ENCODE measurements at places on chromosomes 16 and 17.

DNA sequence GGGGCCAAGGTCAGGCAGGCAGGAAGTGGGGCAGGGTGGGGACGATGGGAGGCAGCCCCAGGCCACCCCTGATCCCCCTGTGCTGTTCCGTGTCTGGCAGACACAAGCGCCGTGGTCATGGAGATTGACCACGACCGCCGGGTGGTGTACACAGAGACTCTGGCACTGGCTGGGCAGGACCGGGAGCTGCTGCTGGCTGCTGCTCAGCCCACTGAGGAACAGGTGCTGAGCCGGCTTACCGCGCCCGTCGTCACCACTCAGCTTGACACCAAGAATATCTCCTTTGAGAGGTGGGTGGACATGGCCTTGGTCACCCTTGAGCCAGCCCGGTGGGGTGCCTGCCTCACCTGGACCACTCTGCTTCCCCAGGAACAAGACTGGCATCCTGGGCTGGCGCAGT is 13.7 kb downstream of the CORO6 start:
- no peak for DNase-seq

- no peak for DNase-seq
Measured at GRCh38 chr16:17295948-17296347, 174.8 kb downstream of the XYLT1 start.

GRCh38 chr17:40433551-40434415 is 9.5 kb upstream of the IGFBP4 start:
- DNase-seq: no peak

GRCh38 chr16:8548166-8548565 is 42.1 kb downstream of the TMEM114 start:
- DNase-seq: no peak

DNA sequence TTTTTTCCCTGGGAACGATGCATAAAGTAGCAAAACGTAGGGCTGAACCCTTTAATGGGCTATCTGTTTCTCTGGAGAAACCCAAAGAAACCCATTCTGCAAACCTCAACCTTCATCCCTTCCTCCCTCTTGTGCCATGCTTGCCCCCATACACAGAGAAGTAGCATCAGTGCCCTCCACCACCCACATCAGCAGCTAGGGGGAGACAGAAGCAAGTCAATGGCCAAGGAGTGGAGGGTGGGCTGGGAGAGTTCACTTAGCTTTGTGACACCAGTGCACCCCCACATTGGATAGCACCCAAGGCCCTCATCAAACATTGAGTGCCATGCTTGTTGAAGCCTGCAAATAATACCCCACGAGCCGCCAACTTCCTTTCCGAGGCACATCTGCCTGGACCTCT is 282.4 kb downstream of the ABCC12 start:
- no peak for DNase-seq

- DNase-seq: no peak
Measured at GRCh38 chr17:61131585-61131984, 268.1 kb upstream of the TBX2 start.

- DNase-seq: no peak
Measured at GRCh38 chr17:59400858-59401257, 69.4 kb downstream of the YPEL2 start.

DNA sequence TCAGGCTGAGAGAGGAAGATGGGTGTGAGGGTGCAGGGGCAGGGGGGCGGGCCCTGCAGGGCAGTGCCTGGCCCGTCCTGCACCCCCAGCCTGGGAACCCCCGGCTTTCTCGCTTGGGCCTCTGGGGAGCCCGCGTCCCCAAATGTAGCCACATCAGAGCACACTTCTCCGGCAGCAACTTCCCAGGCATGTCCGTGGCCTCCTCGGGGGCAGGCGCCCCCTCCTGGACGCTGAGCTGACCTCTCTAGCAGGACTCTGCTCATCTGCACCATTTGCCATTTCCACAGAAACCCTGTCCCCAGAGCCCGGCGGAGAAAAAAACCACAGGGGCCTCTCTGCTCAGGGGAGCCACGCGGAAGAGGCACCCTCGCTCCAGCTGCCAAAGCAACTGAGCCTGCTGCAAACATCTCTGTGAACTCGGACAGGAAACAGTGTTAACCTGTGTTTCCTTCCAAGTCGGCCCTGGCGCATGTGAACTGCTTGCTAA is 63.4 kb downstream of the KLHDC4 start:
- DNase-seq: no peak

DNA sequence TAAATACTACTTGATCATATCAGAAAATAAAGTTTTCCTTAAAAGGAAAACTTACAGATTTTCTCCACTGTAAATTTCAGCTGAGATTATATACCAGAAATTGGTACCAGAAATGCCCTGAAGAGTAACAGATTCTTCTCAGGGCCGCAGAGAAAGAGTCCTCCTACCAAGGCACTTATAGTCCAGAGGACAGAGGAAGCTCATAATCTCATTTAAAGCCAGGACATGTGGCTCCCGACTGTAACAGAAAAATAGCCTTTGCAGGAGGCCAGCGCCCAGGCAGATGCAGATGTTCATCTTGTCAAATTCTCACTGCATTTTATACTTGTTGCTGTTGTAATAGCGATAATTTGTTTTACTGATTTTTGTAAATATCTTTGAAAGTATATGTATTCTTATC is 43.7 kb downstream of the TNRC6C start:
- no peak for DNase-seq

- DNase-seq: no peak
Measured at GRCh38 chr17:68197091-68197996, 50.5 kb upstream of the AMZ2 start.

DNA sequence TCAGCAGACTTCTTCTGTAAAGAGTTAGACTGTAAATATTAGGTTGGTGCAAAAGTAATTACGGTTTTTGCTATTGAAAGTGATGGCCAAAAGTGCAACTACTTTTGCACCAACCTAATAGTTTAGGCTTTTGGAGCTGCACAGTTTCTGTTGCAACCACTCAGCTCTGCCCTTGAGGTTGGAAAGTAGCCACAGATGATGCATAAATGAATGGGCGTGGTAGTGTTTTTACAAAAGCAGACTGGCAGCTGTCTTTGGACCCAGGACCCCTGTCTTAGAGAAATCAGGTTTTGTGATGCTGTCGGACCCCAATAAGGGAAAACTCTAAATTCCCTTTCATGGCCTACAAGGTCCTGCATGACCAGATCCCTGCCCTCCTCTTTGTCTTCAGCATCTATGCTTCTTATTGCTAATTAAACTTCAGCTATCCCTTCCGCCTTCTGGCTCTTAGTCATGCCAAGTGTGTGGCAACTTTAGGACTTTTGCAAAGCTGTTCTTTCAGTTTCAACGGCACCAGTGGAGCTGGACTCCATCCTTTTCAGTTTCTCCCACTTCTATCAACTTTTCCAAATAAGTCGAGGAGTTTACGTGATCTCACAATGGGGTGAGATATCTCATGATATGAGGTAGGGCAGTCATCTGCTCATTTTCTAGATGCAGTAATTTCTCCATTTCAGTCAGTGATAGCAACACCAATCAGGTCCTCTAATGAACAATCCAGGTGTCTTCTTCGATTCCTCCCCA is 232.3 kb downstream of the XYLT1 start:
- DNase-seq: no peak

DNA sequence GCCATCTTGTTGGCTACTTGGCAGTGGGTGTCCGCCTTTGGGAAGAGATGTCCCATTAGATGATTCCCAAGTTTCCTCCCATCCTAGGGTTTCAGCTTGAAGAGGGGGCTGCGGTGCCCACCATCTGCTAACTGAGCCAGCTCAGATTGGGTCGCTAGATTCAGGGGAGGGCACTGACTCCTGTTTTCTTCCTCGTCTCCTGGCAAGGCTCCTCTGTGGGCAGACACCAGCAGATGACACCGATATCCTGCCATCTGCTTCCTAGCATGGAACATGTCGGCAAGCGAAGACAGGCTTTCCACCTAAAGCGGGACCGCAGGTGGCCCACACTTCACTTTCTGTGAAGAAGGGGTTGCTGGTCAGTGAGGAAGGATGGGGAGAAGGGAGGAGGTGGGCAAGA is 27.3 kb downstream of the C17orf75 start:
- DNase-seq: no peak
